ENCODE measurements at places on chromosomes 1 and 21.

GRCh38 chr1:3219005-3219790 is 150.2 kb downstream of the PRDM16 start:
- DNase-seq, result no peak

DNA sequence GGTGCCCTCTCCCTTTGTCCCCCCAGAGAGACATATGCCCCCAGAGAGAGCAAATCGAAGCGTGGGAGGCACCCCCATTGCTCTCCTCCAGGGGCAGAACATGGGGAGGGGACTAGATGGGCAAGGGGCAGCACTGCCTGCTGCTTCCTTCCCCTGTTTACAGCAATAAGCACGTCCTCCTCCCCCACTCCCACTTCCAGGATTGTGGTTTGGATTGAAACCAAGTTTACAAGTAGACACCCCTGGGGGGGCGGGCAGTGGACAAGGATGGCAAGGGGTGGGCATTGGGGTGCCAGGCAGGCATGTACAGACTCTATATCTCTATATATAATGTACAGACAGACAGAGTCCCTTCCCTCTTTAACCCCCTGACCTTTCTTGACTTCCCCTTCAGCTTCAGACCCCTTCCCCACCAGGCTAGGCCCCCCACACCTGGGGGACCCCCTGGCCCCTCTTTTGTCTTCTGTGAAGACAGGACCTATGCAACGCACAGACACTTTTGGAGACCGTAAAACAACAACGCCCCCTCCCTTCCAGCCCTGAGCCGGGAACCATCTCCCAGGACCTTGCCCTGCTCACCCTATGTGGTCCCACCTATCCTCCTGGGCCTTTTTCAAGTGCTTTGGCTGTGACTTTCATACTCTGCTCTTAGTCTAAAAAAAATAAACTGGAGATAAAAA is 8.4 kb downstream of the EFNA3 start:
- no peak for DNase-seq

GRCh38 chr1:100578201-100578600 is 40.3 kb downstream of the GPR88 start:
- no peak for DNase-seq

DNA sequence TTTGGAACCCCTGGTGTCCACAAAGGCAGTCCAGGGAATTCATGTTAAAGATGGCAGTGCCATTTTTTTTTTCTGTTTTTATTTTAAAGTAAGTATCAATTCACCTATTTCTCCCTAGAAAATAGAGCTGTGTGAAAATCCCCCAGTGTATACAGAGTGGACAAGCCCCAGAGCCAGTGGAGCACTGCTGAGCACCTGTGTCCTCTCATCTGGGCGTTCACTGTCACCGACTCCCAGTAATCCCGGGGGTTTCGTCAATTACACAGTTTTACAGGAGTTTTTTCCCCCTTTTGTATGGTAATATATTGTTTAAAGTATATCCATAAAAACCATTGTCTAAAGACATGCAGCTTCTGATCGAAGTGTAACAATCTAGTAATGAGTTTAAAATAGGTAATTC is 175.8 kb downstream of the SDCCAG8 start:
- no peak for DNase-seq

GRCh38 chr1:69814926-69815325 is 247.2 kb downstream of the LRRC7 start:
- DNase-seq, result no peak
